Renal pelvis (tissue), 12 donors: ENCODE measurements at places on chromosomes 12 and 14. TPM values are rescaled to one million over a fixed set of nuclear protein-coding genes. Genes with fewer than 3 reads are reported as not detected.

The DEPDC4 gene
- 6.4 TPM for polyA plus RNA-seq

The SLC7A7 gene
- 114 TPM for polyA plus RNA-seq

The LHX5 gene
- not detected for polyA plus RNA-seq

The DIO2 gene
- polyA plus RNA-seq = 0.63 TPM

The B3GNT4 gene
- 3.6 TPM for polyA plus RNA-seq

The GAS2L3 gene
- polyA plus RNA-seq = 17.8 TPM

The MAX gene
- polyA plus RNA-seq = 53.6 TPM

The NUMB gene
- 76.6 TPM for polyA plus RNA-seq

The MYF6 gene
- not detected for polyA plus RNA-seq

The SLC25A47 gene
- 0.04 TPM for polyA plus RNA-seq

The KRT78 gene
- polyA plus RNA-seq = not detected

The CLEC14A gene
- 14.3 TPM for polyA plus RNA-seq

The DNAI7 gene
- polyA plus RNA-seq = 6.3 TPM

The NKX2-8 gene
- polyA plus RNA-seq = not detected

The KRT72 gene
- polyA plus RNA-seq = not detected

The DHRS2 gene
- polyA plus RNA-seq = 67.2 TPM

The SRGAP1 gene
- polyA plus RNA-seq = 24.3 TPM

The PTPN6 gene
- polyA plus RNA-seq = 21.1 TPM

The REP15 gene
- polyA plus RNA-seq = 4.6 TPM
